ENCODE measurements at places on chromosomes 12 and 14.

DNA sequence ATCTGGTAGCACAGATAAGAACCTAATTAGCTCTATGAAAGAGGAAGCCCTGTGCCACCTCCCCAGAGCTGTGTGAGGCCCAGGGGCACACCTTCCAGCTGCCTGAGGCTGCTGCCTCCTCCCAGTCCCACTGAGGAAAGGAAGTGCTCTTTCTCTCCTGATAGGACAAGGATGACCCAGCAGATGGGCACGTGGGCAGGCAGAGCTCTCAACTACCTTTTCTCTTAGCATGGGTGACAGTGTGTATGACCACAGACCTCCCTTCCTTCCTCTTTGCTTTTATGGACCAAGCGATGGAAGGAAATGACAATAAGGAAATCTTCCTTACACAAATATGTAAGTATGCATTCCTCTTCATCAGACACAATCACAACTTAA lies 127.6 kb upstream of the AMIGO2 start:
- DNase-seq, result no peak

DNA sequence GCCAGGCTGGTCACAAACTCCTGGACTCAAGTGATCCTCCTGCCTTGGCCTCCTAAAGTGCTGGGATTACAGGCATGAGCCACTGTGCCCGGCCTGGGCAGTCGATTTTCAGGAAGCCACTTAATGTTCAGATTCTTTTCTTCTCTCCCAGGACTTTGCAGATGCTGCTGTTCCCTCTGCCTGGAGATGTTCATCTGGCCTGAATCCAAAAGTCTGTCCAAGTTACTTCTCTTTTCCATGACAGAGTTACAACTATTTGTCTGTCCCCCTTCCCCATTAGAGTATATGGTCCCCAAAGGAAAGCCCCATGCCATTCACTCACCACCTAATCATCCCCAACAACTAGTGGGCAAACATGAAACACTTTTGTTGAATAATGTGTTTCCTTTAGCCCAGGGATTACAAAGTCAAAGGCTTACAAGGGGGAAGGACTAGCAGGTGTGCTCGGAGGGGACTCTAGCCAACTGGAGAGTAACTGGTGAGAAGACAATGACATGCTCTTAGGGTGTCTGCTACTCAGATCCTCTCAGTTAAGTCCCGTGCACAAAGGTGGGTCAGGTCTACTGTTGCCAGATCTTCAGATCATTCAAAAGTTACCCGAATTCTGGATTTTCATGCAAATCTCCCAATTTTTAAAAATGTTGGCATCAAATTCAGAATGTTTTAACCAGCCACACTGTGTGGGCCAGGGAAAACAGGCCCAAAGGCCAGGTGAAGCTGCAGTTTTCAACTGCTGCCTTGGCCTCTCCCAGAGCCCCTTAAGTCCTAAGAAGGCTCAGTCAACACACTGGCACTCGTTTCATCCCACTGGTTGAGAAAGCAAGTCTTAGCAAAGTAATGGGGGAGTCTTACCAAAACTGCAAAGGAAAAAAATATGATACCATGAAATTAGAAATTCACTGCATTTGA lies 29.6 kb downstream of the NUDT4 start:
- no peak for DNase-seq

GRCh38 chr12:98922871-98923270 lies 277.8 kb downstream of the APAF1 start:
- no peak for DNase-seq

- DNase-seq, result no peak
Measured at GRCh38 chr12:1103632-1104031, 112.6 kb downstream of the ERC1 start.

GRCh38 chr12:7144414-7145120 lies 14.4 kb downstream of the CLSTN3 start:
- DNase-seq, result no peak

- DNase-seq, result no peak
Measured at GRCh38 chr14:103931422-103931821, 3.2 kb downstream of the TDRD9 start.
